ENCODE measurements at places on chromosomes 11 and 22. TPM values are rescaled to one million over a fixed set of nuclear protein-coding genes. Genes with fewer than 3 reads are reported as not detected.

- no peak for DNase-seq
These were observed 18.9 kb upstream of the KCTD14 start for GRCh38 chr11:78041843-78042440.

GRCh38 chr22:48371391-48371790 is 1456.3 kb downstream of the BRD1 start:
- DNase-seq = no peak

The CHADL gene
- total RNA-seq = 1.6 TPM

The TOMT gene
- not detected for total RNA-seq

GRCh38 chr11:76329084-76329648 is 51.8 kb downstream of the THAP12 start:
- DNase-seq = no peak

- DNase-seq = no peak
These were observed 1020.5 kb downstream of the BRD1 start for GRCh38 chr22:48807155-48807554.

DNA sequence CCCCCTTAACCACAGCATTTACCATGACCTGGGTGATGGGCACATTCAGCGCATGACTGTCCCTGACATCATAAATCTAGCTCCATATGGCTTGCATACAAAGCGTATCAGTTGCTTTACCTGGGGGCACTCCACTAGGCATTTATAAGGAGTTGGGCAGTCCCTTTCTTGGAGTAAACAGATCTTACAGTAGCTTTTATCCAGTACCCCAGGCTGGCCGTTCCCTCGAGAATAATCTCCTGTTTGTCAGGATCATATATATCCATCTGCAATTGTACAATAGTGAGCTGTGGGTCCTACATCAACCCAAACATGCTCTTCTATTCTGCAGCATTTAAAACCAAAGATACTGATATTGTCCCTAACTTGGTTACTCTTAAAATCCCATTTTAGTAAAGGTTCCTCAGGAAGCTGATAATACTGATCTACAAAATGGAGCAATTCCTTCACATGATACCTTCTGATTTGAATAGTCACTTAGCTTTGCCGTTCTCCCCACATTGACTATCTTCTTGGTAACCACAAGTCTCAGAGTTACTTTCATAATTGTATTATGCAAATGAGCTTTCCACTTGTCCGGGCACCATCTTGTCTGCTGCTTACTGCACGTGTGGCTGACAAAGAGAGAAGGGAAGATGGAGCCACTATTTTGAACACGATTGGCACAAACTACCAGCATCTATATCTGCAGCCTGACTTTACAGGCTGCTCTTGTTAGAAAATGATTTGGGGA is 205.0 kb downstream of the CWF19L2 start:
- DNase-seq = no peak

GRCh38 chr22:40728731-40729189 is 49.5 kb downstream of the MCHR1 start:
- no peak for DNase-seq

GRCh38 chr11:4118107-4118506 is 23.5 kb downstream of the RRM1 start:
- no peak for DNase-seq

- no peak for DNase-seq
These were observed 1.1 kb downstream of the CREB3L1 start for GRCh38 chr11:46278387-46279125.

DNA sequence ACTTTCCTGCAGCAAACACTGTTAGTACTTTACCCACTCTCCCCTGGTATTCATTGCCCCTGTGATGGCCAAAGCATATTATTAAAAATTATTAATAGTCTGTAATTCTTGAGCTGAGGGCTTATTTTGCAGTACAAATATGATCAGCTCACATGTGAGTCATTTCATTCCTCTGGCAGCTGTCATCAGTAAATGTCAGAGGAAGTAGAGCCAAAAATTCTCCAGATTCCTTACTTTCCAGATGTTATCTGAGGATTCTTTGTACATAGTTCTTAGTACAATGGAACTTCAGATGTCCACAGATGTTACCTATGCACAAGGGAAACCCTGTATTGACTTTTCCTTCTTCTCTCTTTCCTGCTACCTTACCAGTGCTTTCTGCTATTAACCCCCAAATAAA is 12.5 kb downstream of the OR5B3 start:
- no peak for DNase-seq

DNA sequence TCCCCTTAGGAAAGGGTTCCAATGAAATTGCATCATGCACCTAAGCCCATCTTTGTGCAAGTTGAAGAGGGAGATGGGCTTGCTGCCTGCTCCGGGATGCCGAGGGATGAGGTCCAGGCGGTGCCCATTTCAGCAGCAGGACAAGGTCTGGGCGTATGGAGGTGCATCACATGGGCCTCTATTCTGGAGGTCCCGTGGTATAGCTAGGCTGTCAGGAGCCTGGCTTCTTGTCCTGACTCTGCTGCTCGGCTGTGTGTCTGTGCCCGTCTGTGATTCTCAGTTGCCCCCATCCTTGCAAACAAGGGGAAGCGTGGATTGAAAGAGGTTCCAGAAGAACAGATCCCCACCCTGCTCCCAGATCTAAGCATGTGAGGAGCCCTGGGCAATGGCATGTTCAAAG is 130.0 kb downstream of the OSBP2 start:
- DNase-seq = no peak

- DNase-seq = no peak
These were observed 89.0 kb downstream of the RRAS2 start for GRCh38 chr11:14269692-14270573.

Data from frontal cortex (tissue), 4 donors.